ENCODE measurements at places on chromosomes 2 and 18.

GRCh38 chr2:67277450-67277849 is 119.7 kb upstream of the ETAA1 start:
- DNase-seq = no peak

DNA sequence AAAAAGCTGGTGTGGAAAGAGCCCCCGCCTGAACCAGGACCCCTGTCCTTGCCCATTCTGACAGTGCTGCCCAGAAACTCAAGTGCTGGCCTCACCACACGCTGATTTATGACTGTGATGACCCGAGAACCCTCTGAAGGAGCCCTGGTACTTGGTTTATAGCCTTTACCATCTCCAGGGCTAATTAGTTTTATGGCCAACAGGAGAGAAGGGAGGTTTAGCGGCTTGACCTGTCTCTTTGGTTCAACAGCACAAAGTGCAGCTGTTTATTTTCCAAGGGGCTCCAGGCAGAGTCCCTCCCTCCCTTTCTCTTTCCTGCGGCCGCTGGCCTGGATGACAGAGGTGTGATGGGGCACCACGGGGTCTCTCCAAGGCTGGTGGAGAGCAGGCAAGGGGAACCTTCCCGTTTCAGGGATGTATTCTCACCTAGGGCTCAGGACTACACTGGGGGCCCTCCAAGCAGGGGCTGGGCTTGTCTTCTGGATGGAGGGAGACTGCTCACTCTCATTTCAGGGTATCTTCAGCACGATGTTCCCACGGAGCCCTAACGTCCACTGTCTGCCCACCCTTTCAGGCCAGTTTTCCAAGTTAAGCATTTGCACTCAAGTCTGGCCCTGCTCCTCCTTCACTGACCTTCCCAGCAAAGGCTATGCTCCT is 174.2 kb upstream of the GLI2 start:
- DNase-seq = no peak

DNA sequence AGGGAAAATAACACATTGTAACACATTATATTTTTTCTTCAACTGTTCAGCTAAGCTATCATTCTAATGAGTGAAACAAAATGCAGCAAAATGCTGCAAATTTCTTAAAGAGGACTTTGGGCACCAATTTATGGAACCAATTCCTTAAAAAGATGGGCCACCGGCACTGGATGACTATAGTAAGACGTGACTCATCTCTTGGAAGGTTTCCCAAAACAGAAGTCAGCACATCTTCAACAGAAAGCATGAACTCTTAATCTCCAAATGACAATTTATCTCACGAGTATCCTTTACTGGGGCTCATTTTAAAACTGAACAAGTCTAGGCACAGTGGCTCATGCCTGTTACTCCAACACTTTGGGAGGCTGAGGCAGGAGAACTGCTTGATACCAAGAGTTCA is 213.4 kb downstream of the CDH20 start:
- DNase-seq = no peak

GRCh38 chr2:236993-237539 is 26.8 kb downstream of the SH3YL1 start:
- no peak for DNase-seq

- DNase-seq = peak; percentile 31
These were observed 45.7 kb downstream of the QPCT start for GRCh38 chr2:37389989-37390765.

DNA sequence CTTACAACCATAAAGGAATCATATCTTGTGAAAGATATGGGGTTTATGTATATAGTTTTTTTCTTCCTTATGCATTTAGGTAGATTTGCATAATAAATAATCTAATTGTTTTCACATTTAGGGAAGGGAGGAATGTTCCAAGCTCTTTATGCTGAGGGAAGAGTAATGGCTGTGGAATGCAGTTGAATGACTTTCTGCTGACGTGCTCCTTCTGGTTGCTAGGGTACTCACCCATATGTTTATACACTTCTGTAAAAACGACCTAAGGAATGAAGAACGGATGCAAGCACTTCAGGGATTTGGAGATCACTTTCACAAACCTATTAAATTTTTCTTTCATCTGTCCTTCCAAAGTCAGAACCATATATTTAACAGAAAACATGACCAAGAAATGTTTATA is 29.2 kb upstream of the PPP4R1 start:
- DNase-seq = no peak

- no peak for DNase-seq
These were observed 67.8 kb upstream of the LMAN1 start for GRCh38 chr18:59426855-59427254.

DNA sequence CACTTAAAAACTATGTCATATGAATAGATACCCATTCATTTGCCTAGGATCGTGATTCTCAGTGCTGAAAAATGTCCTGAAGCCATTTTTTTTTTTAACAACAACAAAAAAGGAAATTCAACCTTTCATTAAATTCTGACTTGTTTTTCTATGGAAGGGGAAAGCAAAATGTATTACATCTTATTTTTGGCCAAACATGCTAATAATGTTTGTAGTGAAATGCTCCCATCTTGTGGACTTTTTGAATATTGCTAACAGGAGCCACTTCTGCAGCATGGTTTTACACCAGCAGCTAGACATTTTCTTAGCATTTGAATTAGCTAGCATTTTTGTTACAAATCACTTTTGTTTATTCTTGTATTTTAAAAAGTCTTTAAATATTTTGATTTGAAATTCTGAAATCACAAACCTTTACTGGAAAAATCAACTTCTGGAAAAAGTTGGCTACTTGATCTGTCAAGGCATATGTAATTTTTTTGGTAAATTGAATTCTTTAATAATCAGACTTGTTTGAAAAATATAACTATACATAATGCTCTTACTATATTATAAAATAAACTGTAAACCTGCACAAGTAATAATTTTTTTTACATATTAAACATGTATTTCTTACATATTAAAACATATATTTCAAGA is 75.8 kb downstream of the KIDINS220 start:
- peak; percentile 20 for DNase-seq

GRCh38 chr18:24181806-24182205 is 42.9 kb downstream of the CABYR start:
- DNase-seq = no peak

- DNase-seq = no peak
These were observed 37.5 kb upstream of the TTC39C start for GRCh38 chr18:23977103-23977502.

- no peak for DNase-seq
These were observed 215.3 kb downstream of the RNF152 start for GRCh38 chr18:61677435-61677970.

DNA sequence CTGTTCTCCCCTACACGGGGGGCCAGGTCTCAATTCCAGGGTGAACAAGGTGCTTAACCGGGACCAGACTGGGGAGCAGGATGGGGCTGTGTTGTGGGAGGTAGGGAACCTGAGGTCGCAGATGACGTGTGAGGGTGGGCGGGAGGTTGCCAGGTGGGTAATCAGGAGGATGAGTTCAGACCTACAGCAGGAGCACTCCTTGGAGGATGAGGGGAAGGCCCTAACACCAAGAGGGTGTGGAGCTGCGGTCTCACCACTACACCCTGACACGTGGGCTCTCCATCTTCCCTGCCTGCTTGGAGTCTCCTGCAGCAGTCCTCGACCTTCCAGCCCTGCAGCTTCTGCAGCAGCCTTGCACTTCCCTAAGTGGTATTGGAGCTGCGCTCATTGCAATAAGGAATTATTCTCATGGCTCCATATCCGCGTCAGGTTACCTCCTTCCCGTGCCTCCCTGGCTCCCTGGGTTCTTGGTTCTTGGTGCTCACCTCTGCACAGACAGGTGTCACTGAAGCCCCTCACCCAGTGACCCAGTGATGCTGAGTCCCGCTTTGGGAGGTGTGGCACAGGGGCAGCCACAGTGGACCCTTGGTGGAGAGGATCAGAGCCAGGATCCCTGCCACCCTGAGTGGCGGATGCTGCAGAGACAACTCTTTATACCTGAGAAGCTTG is 15.5 kb downstream of the SH3BP4 start:
- DNase-seq = no peak

DNA sequence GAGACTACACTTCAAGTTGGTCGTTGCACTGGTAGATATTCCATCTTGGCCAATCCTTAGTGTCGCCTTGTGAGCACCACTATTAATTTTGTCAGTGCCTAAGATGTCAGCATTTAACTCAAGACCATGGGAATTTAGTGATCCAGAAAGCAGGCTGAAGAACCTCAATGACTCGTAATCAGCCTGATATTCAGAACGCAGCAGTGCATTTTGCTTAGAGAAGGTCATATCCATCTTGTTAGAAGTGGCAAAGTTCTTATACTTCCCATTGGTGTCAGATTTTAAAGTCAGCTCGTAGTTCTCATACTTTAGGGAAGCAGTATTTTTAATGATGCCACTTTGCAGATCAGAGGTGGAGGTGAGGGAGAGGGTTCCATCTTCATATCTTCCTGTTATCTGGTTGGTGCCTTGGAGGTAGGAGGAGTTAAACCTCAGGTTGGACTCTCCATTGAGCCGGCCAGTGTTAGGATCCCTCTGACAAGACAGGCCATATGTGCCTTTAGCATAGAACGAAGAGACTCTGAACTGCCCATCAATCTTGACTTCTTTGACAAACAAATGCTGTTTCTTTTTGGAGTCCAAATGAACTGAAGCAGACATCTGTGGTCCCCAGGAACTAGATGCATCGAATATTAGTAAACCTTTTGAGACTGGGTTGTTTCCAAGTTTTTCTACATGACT is 31.9 kb downstream of the APOB start:
- no peak for DNase-seq

- DNase-seq = no peak
These were observed 349.1 kb upstream of the MAP2 start for GRCh38 chr2:209074711-209075110.

DNA sequence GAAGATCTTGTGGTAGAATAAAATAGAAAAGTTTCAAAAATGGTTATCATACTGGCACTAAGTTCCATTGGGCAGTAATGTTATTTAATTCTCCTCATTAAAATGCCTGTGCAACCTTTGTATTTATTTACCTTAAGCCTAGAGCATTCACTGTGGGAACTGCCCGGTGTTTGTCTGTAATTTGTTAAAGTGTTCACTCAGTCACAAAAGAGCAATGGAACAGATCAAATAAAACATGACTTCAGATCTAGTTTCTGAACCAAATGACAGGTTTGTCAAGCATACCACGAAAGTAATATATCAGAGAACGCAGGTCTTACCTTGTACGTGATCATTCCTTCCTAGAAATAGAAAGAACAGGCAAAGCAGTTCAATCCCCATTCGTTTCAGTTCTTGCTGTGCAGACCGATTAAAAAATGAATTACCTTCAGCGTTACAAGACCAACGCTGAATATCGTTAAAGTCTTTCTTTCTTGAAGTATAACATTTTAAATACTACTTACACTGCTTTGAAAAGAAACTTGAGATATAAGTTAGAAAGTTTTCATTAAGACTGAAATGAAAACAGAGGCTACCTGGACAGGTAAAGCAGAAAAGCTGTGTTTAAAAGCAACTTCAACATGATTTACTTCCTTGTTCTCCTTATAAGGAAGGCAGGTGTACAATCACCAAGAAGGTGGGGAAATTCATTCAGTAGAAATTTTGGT is at the start of gene ITGB6:
TSS of gene ITGB6 (minus strand) at position 590 of the 707 bp plus-strand sequence. CDS start at position 381, 209 bp downstream.
- no peak for DNase-seq

DNA sequence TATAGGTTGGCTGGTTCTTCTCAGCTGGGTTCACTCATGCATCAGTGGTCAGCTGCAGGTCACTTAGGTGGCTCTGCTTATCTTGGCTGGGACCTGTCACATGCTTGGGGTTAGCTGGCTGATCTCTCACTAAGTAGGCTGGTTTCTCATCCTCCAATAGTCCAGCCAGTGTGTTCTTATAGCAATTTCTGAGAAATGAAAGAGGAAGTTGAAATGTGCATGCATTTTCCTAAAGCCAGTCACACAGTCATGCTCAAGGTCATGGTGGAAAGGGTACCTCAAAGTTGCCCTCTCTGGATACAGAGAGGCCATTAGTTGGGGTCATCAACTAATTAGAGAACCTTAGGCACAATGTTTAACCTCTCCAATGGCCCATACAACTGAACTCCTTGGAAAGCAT is 64.4 kb downstream of the KLHL29 start:
- no peak for DNase-seq

DNA sequence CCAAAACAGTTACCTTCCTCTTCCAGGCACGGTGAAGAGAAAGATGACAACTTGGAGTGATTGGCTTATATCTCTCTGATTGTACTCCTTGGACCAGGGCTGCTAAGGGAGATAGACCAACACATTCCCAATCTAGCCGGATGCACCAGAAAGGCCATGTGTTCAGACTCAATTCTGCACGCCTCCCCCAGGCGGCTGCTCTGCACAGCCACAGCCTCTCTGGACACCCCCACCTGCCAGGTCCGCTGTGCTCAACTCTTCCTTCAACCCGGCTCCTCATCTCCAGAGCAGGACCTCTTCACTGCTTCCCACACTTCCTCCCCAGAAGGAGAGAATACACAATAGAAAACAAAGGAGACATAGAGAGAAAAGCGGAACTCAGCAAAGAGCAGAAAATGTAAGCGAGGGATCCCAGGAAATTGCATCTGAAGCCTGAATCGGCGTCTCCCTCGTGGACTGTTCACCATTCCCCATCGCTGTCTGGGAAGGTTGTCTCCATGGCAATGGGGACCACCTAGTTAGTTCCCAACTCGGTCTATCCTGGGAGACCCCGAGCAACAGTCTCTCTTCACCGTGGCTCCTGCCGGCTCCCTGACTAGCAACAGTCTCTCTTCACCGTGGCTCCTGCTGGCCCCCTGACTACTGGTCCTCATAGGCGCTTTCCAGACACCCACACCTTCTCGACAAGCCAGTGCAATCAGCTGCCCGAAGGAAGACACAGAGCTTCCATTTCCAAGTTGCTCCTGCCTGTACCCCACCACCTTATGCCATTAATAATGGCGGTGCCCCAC is 361.7 kb upstream of the MYT1L start:
- no peak for DNase-seq

DNA sequence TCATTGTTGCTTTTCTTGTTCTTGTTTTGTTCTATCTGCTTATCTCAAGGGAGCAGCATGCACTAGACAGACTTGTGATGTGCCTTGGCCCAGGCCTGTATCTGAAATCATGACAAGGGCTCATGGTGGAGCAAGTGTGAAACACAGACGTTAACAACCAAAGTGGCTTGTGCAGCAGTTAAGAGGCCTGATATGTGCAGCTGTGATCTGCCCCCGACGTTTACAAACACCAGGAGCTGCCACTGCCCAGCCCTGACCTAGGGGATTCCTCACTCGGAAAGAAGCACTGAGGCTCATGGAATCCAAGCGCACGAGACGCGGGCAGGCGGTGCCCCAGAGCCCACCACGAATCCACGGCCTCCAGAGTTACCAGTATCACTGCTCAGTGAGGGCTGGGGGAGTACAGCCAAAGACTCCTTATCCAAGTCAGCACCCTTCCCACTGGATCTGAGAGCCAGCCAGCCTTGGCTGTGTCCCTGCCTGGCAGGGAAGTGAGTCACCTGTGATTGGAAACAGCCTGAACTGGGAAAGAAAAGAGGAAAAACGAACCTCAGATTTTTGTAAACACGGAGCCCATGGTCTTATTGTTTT is 62.3 kb upstream of the SNTG2 start:
- DNase-seq = no peak

Data from SHP77 (cell line).